Thyroid gland (tissue), 4 donors: ENCODE measurements at places on chromosomes 7 and 10. TPM values are rescaled to one million over a fixed set of nuclear protein-coding genes. Genes with fewer than 3 reads are reported as not detected.

The PDZD8 gene
- total RNA-seq: 37.4 TPM

The NMT2 gene
- 16.3 TPM for total RNA-seq

The OR2A1 gene
- 0.33 TPM for total RNA-seq

The MYL10 gene
- total RNA-seq: not detected

- no peaks in the 10 kb centered on the region for H3K27me3 ChIP-seq
- H3K27ac ChIP-seq: no peak overlapping the region
- DNase-seq: no peak
- no peak overlapping the region for H3K4me3 ChIP-seq
Observed at GRCh38 chr7:43791665-43792064, 33.2 kb downstream of the BLVRA start.

DNA sequence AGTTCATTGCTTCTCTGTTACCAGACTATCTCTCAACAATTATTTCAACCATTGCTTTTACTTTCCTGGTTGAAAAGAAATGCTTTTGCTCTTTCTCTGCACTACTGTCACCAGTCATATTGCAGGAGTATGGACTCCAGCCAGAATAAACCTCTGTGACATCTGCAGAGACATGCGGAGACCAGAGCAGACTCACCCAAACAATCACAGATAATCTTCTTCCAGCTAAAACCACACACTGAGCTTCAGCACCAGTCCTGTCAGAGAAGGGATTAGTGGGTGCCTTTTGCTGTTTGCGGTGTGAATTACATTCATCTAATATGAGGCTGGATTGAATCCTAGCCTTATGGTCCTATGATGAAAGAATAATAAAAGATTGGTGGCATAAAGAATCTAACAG, 258.6 kb downstream of the CNTNAP2 start:
- no peak overlapping the region for H3K27ac ChIP-seq
- no peak for DNase-seq
- H3K27me3 ChIP-seq: no peaks in the 10 kb centered on the region
- no peaks in the 10 kb centered on the region for H3K36me3 ChIP-seq
- no peak overlapping the region for H3K4me3 ChIP-seq

DNA sequence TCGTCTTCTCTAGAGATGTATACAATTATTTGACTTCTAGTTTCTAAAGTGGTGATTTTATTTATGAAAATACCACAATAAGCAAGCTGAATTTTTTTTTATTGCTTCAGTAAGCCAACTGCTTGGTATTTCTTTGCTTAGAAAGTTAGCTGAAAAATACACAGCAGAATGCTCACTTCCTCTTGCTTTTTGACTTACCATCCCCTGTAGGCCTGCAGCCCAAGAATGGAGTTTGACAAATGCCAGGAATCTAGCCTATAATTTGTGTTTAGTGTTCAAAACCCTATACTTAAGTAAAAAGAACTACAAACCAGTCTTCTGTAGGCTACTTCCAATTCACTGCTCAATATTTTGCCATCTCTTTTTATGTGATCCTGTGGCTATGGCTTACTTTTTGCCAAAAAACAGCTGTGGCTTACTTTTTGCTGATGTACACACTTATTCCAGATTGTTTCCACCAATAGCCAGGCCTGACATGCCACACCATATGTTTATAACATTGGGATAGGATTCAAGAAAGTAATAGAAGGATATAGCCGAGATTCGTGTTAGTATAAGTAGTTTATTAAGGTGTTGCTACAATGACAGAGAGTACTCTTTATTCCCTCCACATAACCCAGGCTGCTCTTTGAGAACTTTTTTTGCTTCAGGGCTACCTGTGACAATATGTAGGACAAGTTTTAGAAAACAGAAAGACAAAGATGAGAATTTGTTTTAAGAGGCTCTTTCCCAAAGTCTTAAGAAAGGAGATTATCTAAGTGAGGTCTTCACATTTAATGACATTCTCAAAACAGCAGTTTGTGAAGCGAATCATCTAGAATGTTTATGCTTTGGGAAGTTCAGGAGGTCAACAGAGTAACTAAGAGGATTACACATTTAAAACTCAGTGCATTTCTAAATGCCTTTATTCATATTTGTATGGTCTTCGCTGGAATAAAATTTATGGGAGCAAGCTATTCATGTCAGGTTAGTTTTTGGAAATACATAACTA, 263.9 kb upstream of the FZD1 start:
- H3K27me3 ChIP-seq: no peaks in the 10 kb centered on the region
- H3K36me3 ChIP-seq: no peaks in the 10 kb centered on the region
- H3K4me3 ChIP-seq: no peak overlapping the region
- DNase-seq: no peak
- H3K27ac ChIP-seq: no peak overlapping the region

DNA sequence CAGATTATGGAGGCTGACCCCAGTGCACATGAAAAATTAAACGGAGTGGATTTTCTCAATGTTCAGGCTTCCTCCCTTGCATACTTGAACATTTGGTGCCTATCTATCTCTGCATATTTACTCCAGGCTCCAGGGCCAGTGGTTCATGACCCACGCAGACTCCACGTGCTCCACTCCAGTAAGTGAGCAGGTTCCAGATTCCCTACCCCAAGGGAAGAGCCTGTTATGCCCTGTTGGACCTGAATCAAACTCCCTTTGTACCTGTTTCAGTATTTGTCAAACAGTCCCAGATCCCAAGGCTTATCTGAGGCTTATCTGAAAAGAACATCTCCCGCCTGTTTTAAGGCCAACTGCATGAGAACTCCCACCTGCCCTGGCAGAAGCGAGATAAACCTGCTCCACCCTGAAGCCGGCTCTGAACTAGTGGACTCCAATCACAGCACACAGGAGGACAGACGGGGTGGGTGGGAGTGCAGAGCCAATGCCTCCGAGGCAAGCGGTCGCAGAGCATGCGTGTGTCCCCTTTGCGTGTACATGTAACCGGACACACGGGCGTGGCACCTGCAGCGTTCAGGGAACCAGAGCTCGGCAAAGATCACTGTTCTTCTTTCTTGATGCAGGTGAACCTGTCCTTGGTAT, 2.3 kb upstream of the FUOM start:
- peaks cover 15% of the 10 kb centered on the region for H3K4me1 ChIP-seq
- no peak overlapping the region for H3K27ac ChIP-seq
- no peaks in the 10 kb centered on the region for H3K27me3 ChIP-seq
- peaks cover 19% of the 10 kb centered on the region for H3K36me3 ChIP-seq
- no peak for DNase-seq

The CYP2C8 gene
- total RNA-seq: not detected

GRCh38 chr10:127963136-127963535, 56.2 kb downstream of the PTPRE start:
- H3K36me3 ChIP-seq: no peaks in the 10 kb centered on the region
- no peak for DNase-seq
- H3K4me3 ChIP-seq: no peak overlapping the region

GRCh38 chr7:126227643-126228042, 1025.1 kb downstream of the GRM8 start:
- H3K27me3 ChIP-seq: no peaks in the 10 kb centered on the region
- no peak for DNase-seq
- no peaks in the 10 kb centered on the region for H3K36me3 ChIP-seq
- H3K27ac ChIP-seq: no peak overlapping the region

- DNase-seq: no peak
- no peak overlapping the region for H3K27ac ChIP-seq
- H3K36me3 ChIP-seq: no peaks in the 10 kb centered on the region
- H3K27me3 ChIP-seq: no peaks in the 10 kb centered on the region
- H3K4me1 ChIP-seq: no peaks in the 10 kb centered on the region
Observed at GRCh38 chr10:17407047-17407446, 47.3 kb downstream of the ST8SIA6 start.

GRCh38 chr7:42351316-42351935, 114.4 kb upstream of the GLI3 start:
- no peak for DNase-seq
- H3K27me3 ChIP-seq: no peaks in the 10 kb centered on the region
- H3K36me3 ChIP-seq: no peaks in the 10 kb centered on the region
- H3K4me3 ChIP-seq: no peak overlapping the region

DNA sequence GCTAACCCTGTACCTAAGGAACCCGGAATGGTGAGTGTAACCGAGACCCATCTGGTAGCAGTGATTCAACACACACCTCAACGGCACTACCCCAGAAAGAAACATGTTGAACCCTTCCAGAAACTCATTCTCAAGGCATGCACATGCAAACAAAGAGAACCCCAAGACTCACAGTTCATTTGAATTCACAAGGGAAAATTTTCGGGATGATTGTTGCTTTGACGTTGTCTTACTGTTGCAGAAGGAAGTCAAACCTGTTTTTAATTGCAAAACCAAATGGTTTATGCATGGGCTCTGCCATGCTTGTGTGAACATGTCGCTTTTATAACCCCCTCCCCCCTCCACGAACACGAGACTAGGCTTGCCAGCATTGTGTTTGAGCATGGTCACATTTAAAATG, 539.7 kb downstream of the GATA3 start:
- H3K27me3 ChIP-seq: no peaks in the 10 kb centered on the region
- H3K27ac ChIP-seq: no peak overlapping the region
- no peak for DNase-seq
- no peaks in the 10 kb centered on the region for H3K36me3 ChIP-seq

- no peaks in the 10 kb centered on the region for H3K4me1 ChIP-seq
- DNase-seq: no peak
- H3K27me3 ChIP-seq: no peaks in the 10 kb centered on the region
- no peak overlapping the region for H3K27ac ChIP-seq
Observed at GRCh38 chr10:76082956-76083355, 651.5 kb downstream of the LRMDA start.

The GPR85 gene
- 0.75 TPM for total RNA-seq

DNA sequence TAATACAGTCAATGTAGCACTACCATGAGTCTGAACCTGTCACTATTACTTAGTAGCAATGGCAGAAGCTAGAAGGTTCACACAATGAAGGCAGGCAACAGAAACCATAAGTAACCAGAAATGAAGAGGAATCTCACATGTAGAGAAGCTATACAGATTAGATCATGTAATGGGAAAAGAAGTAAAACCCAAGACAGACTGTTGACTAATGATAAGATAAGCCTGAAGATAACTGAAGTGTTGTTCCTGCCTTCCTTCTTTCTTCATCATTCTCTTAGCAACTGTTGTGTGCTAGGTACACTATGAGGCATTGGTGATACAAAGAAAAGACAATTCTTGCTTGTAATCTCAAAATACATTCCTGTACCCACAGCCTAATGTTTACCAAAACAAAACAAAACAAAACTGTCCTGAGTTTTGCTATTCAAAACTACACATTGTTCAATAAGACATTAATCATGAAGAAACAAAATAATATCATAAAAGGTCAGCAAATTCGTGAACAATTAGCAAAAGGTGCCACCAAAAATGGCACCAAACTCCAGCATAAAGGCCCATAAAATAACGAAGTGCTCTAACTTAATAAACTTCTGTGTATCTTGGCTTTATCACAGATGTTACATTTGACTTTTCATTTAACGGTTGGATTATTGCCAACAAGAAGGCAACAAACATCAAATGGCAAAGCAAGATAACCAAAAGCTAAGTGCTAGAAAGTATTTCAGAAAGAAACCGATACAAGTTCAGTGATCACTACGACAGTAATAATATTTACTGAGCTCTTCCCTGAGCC, 27.1 kb downstream of the ZNF800 start:
- H3K27ac ChIP-seq: no peak overlapping the region
- no peaks in the 10 kb centered on the region for H3K36me3 ChIP-seq
- DNase-seq: no peak
- no peaks in the 10 kb centered on the region for H3K27me3 ChIP-seq
- H3K4me3 ChIP-seq: no peak overlapping the region
- H3K4me1 ChIP-seq: no peaks in the 10 kb centered on the region

DNA sequence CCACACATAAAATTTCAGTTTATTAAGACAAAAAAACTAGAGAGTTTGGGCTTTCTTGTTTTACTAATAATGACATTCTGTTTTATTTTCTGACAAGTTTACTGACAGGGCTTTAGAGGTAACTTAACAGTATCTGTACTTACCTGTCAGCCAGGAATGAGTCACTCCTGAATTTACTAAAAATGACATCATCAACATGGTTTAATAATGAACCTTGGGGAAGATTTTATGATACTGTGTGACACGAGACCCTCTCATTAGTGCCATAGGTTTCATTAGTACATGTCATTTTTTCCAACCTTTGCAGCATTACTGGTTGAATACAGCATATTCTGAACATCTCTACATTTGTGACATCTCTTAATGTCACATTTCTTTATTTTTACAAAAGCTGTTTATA, 131.1 kb downstream of the KCND2 start:
- DNase-seq: no peak
- no peak overlapping the region for H3K27ac ChIP-seq
- no peaks in the 10 kb centered on the region for H3K27me3 ChIP-seq
- no peaks in the 10 kb centered on the region for H3K4me1 ChIP-seq
- no peaks in the 10 kb centered on the region for H3K36me3 ChIP-seq

GRCh38 chr7:40402661-40403060, 267.9 kb downstream of the SUGCT start:
- DNase-seq: no peak
- H3K27me3 ChIP-seq: no peaks in the 10 kb centered on the region
- no peaks in the 10 kb centered on the region for H3K4me1 ChIP-seq
- no peak overlapping the region for H3K4me3 ChIP-seq
- H3K36me3 ChIP-seq: no peaks in the 10 kb centered on the region
- H3K27ac ChIP-seq: no peak overlapping the region

The HYAL4 gene
- 0.13 TPM for total RNA-seq

DNA sequence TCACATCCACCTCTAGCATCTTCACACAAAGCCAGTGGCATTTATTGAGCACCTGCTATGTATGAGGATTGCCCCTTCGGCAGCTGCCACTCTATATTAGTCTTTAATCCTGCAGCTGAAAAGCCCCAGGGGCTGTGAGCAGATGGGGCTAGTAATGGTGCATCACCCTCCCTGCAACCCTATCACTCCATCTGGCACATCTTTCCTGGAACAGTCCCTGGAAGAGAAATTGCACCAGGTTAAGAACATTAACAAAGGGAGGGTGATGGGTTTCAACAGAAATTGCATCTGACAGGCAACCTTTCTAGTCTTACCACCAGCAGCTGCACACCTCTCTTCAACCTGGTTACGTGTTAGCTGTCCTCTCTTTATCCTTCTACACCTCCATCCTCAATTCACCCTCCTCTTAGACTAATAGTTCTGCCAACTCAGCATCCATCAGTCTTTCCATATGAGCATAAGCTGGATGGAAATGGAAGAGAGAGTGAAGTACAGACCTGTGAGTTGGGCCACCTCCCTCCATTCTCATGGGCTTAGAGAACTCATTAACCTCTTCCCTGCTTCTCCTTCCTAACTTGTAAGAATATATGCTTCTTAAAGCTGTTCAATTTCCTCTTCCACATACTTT, 168.6 kb upstream of the NEBL start:
- H3K4me3 ChIP-seq: no peak overlapping the region
- DNase-seq: no peak
- peaks cover 16% of the 10 kb centered on the region for H3K4me1 ChIP-seq
- no peaks in the 10 kb centered on the region for H3K36me3 ChIP-seq
- no peak overlapping the region for H3K27ac ChIP-seq

GRCh38 chr7:9029681-9030530, 596.5 kb downstream of the NXPH1 start:
- DNase-seq: no peak
- H3K36me3 ChIP-seq: no peaks in the 10 kb centered on the region

The ABCB1 gene
- 5.5 TPM for total RNA-seq

The UCN3 gene
- not detected for total RNA-seq
